ENCODE measurements at places on chromosomes 7 and 10.

GRCh38 chr10:59648711-59649201, 60.9 kb downstream of the SLC16A9 start:
- DNase-seq: no peak

DNA sequence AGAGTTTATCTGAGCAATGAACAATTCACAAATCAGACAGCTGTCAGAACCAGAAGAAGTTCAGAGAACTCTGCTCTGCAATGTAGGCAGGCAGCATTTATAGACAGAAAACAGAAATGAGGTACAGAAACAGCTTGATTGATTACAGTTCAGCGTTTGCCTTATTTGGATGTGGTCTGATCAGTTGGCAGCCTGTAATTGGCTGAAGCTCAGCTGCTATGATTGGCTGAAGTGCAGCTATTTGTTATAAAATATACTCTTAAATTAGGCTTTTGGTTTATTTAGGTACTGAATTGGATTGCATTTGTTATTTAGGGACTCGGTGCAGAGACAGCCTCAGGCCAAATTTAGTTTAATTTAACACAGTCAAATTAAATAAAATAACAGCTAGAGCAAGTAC, 85.8 kb upstream of the JAZF1 start:
- no peak for DNase-seq

DNA sequence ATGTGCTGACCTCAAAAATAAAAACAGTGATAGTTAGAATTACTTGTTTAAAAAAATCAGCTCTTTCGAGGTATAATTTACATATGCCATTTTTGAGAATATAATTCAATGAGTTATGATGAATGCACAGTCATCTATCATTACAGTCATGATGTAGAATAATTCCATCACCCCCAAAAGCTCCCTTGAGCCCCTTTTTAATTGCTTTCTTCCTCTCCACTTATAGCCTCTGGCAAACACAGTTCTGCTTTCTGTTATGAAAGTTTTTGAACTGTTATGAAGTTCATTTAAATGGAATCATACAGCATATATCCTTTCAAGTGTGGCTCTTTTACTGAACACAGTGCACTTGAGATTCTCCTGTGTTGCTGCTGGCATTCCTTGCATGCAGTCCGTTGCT, 41.4 kb downstream of the PRTFDC1 start:
- DNase-seq: no peak

GRCh38 chr10:43044448-43044921, 32.4 kb upstream of the RET start:
- no peak for DNase-seq

DNA sequence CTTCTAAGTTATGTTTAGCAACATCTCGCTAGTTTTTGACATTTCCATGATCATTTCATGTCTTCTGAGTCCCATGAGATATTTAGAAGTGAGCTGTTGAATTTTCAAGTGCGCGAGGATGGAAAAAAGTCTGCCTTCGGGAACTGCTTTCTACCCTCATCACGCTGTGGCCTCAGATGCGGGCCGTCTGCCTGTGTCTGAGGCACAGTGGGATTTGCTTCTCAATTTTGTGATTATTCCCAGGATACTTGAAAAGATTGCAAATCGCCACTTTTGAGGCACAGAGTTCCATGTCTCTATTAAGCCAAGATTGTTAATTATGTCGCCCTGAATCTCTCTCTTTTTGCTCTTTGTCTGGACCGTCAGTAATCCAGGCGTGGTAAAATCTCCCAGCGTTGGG, 30.8 kb upstream of the NKX6-2 start:
- DNase-seq: no peak

- DNase-seq: no peak
Measured at GRCh38 chr10:84525120-84525806, 196.9 kb downstream of the CCSER2 start.

GRCh38 chr7:92665926-92666325, 75.7 kb upstream of the FAM133B start:
- DNase-seq: no peak

Data from cortex of kidney (tissue), 1 donor.